SK-N-MC (cell line): ENCODE measurements at places on chromosomes 12 and 14.

DNA sequence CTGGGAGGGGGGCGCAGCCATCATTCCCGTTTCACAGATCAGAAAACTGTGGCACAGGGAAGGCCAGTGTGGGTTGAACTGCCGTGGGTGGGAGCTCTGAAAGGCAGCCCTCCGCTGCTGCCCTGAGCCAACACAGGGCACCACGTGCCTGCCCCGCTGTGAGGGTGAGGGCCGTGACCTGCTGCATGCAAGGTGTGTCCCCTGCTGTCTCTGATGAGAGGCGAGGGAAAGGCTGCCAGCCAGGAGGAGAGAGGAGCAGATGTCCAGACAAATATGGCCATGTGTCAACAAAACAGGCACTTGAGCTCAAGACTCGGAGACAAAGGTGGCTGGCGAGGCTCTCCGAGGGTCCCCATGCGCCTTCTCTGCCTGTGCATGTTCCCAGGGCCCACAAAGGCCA is 108.8 kb downstream of the RBM19 start:
- DNase-seq, result no peak

DNA sequence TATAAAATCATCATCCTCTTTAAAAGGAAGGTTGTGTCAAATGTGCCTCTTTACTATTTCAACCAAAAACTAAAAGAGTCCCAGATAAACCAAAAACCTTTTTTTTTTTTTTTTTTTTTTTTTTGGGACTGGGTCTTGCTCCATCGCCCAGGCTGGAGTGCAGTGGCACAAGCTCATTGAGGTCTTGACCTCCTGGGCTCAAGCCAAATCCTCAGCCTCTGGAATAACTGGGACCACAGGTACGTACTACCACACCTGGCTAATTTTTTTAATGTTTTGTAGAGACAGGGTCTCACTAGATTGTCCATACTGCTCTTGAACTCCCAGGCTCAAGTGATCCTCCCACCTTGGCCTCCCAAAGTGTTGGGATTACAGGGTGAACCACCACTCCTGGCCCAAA is 16.4 kb upstream of the SELPLG start:
- DNase-seq, result no peak

DNA sequence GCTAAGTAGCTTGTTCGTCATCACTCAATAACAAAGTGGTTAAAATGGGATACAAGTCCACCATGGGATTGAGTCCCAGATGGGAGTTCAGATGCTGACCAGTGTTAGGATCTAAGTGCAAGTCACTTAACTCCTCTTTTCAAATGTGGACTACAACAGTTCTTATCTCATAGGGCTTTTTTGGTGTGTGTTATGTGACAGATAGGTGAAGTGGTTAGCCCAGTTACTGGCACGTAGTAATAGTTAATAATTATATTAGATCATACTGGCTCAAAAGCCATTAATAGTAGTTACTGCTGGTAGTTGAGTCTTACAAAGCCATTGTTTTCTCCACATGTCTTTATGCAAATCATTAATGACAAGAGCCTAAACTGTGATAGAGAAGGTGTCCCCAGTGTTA is 73.2 kb downstream of the RCOR1 start:
- DNase-seq, result no peak

DNA sequence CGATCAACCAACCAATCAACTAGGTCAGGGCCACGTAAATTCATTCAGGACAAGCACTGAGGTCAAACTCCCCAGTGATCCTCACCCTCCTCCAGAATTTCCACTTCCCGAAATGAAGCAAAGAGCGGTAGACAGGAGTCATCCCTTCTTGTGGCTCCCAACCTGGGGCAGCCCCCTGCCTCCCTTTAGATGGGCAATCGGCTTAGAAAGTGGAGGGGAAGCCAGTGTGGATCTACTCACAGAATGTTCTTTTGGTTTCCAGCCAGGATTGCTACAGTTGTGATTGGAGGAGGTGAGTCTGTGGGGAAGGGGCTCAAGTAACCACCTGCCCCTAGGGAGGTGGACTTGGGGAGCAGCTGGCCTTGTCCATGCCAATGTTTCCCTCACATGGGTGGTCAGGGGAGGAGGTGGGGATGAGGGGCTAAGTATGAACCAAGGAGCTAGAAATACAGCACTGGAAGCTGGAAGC is 4.1 kb downstream of the IFI27 start:
- no peak for DNase-seq

DNA sequence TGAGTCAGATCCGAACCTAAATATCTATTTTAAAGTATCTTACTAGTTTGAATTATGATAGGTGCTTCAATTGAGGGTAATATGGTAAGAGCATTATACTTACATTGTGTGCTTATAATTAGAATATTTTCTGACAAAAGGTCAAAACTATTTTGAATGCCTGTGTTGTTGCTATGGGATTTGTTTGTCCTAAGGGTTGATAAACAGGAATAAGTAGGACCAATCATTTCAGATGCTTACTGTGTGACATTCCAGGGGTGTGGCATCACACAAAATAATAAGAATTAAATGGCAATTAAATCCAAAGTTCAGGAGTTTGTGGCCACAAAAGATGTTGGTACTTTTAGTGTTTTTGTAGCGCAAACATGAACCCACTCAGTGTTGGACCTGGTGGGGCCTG is 256.2 kb upstream of the DDHD1 start:
- no peak for DNase-seq

DNA sequence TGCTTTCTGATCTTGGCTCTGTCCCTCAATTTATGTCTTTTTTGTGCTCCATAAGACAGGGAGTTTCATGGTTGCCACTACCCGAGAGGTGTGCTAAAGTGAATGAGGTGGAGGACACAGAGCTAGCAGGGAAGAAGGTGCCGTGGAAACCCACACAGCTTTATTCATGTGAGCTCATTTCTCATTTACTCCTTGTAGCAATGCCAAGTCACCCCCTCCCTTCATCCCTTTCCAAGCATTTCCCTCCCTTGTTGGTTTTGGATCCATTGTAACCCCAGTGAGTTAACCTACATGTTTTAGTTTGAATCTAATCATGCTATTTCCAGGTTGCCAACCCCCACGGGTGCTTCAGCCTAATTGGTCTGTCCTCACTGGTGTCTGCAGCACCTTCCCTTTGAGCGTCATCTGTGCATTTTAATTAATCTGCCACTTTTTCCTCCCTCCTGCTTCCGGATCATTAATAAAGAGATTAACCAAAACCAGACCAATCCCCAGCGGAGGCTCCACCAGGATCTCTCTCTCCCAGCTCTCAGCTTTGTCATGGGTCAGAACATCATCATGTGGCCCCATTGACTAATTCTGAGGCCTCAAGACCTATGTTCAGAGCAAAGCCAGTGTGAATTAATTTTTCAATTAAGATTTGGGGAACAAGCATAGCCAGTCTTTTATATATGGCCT is 56.2 kb downstream of the NTF3 start:
- DNase-seq, result no peak

DNA sequence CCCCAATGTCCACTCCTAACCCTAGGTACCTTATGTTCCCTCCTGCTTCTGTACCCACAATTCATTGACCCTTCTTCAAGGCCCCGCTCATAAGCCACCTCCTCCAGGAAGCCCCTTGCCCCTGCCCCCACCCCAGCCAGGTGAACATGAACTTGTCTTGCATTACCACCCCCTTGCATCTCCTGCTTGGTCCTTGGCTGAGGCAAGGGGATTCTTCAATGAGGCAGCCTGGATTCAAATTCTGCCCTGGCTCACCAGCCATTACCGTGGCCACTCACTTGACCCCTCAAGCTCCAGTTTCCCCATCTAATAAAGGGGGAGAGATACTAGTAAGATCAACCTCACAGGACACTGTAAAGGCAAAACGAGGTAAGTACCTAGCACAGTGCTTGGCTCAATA is 193.1 kb downstream of the DICER1 start:
- no peak for DNase-seq
